Activated naive CD4-positive, alpha-beta T cell treated with anti-CD3 and anti-CD28 coated beads, Interleukin-2, amount 50 U/mL, for 72 hours (primary cell): ENCODE measurements at places on chromosomes 7 and 10. TPM values are rescaled to one million over a fixed set of nuclear protein-coding genes. Genes with fewer than 3 reads are reported as not detected.

The NEBL gene
- 0.02 TPM for total RNA-seq

- no peak for DNase-seq
Measured at GRCh38 chr10:71266918-71267442, 52.1 kb upstream of the SLC29A3 start.

- DNase-seq: no peak
Measured at GRCh38 chr7:128303643-128304042, 40.1 kb downstream of the RBM28 start.

DNA sequence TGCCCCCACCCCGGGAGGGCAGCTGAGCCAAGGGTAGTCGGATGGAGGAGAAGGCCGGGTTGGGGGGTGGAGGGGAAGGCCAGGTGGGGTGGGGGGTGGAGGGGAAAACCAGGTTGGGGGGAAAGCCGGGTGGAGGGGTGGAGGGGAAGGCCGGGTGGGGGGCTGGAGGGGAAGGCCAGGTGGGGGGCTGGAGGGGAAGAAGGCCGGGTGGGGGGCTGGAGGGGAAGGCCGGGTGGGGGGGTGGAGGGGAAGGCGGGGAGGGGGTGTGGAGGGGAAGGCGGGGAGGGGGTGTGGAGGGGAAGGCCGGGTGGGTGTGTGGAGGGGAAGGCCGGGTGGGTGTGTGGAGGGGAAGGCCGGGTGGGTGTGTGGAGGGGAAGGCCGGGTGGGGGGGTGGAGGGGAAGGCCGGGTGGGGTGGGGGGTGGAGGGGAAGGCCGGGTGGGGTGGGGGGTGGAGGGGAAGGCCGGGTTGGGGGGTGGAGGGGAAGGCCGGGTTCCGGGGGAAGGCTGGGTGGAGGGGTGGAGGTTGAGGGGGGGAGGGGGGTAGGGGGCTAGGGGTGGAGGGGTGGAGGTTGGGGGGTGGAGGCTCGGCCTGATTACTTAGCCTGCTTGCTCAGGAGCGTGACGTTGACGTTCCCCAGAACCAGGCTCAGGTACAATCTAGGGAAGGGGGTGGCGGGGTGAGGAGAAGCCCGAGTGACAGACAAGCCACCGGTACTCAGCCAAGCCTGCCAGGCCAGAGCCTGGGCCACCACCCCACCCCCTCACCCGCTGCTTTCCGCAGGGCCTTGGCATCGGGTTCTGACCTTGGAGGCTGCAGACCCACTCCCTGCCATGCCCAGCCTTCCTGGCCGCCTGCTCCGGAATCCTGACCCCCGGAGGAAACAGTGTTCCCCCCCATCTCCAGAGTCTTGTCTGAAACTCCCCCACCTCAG lies 5.6 kb downstream of the TMEM120A start:
- DNase-seq: no peak

- DNase-seq: no peak
Measured at GRCh38 chr7:156074982-156075615, 262.8 kb upstream of the SHH start.

The ZNF365 gene
- not detected for total RNA-seq

The JAKMIP3 gene
- total RNA-seq: 1.6 TPM

DNA sequence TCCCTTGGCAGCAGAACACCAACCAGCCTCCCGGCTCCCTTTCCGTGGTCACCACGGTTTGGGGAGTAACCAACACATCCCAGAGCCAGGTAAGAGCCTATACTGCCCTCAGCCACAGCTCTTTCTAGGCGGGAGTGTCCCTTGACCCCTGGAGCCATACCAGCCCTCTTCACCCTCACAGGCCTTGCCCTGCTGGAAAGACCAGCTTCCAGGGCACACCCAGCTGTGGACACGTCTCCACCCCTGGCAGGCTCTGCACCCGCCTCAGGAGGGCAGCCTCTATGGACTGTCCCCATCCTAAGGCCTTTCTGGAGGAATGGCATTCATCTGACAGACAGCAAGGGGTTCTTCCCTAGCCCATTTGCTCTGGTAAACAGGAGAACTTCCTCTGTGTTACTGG lies 57.5 kb upstream of the PPIF start:
- no peak for DNase-seq

DNA sequence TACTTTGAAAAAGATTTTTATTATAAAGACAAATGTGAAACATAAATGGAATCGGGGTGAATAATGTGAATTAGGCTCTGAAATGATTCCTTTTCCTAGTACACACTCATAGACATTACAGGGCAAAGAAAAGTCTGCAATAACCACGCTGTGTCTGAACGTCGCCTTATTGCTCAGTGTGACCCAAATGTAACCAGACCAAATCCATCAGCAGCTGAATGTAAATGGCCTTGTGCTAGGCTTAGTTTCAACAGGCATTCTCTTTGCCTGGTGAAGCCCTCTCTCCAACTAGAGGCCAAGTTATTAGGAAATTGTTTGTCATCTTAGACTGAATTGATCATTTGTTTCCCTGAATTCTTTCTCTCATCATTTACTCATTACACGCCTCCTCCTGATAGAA lies 225.5 kb downstream of the CHCHD3 start:
- DNase-seq: no peak

- DNase-seq: no peak
Measured at GRCh38 chr7:120944826-120945562, 5.6 kb upstream of the ING3 start.

GRCh38 chr7:13286916-13287315 lies 599.5 kb downstream of the ARL4A start:
- no peak for DNase-seq
